ENCODE measurements at places on chromosomes 3 and 15.

DNA sequence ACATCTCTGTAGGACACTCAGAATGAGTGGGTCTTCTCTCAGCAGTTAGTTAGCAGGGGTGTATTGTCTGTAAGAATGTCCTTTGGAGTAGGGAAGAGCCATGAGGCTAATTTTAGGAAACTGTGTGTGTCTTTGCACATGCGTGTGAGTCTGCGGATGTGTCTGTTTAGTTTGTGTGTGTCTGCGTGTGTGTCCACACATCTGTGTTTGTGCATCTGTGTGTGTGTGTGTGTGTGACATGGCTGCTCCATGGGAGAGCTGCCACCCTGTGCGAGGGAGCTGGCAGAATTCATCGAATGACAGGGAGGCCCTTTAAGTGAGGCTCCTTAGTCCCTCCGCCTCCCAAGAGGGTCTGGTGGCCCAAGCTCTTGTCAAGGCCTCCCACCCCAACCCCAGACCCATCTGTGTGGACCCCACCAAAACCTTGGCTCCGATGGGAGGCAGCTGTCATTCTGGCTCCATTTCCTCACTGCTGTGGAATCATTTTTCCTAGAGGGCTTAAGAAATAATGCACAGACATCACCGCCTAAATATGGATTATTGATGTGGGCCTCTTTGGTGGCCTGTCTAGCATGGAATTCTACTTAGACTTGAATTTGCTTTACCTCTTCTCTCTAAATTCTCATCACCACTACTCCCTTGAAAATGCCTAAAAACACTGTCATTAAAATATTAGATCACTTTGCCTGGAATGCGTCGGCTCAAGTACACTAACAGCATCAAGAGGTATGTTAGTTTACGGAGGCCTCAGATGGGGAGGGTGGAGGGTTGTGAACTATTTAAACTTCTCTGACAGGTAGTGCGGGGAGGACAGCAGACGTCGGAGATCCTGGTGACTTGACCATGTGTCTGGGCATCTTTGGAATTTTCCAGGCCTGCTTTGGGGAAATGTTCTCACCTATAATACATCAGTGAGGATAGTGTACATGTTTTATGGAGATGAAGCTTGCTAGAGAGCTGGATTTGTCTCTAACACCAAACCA lies 9.4 kb downstream of the ESYT3 start:
- DNase-seq, result no peak

DNA sequence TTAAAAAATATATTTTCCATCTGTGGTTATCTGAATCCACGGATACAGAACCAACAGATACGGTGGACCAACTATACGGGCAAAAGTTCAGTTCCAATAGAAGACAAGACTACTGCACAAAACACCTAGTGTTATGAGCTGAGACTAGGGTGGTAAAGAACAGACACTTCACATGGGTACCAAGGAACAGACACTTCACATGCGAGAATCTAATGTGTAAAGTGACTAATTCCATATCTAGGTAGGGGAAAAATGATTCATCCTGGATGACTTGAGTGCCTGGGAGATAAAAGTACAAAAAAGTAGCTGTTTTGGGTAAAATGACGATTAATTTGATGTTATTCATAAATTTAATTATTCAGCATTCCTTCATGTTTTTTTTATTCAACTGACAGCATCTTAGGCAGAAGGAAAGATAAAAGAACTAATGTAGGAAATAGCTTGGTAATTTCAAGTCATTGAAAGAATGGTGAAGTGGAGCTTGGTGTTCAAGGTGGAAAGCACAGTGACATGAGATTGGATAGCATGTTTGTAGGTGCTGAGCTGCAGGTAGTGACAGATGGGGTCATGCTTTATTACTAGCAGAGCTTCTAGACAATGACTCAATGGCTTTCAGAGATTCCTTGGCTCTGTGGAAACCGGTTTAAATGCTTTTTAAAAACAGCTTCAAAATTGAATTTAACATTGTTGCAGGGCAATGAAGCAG lies 5.2 kb downstream of the CD200 start:
- no peak for DNase-seq

- DNase-seq, result peak; percentile 45
These were observed 13.8 kb upstream of the SNRPA1 start for GRCh38 chr15:101308604-101309435.

DNA sequence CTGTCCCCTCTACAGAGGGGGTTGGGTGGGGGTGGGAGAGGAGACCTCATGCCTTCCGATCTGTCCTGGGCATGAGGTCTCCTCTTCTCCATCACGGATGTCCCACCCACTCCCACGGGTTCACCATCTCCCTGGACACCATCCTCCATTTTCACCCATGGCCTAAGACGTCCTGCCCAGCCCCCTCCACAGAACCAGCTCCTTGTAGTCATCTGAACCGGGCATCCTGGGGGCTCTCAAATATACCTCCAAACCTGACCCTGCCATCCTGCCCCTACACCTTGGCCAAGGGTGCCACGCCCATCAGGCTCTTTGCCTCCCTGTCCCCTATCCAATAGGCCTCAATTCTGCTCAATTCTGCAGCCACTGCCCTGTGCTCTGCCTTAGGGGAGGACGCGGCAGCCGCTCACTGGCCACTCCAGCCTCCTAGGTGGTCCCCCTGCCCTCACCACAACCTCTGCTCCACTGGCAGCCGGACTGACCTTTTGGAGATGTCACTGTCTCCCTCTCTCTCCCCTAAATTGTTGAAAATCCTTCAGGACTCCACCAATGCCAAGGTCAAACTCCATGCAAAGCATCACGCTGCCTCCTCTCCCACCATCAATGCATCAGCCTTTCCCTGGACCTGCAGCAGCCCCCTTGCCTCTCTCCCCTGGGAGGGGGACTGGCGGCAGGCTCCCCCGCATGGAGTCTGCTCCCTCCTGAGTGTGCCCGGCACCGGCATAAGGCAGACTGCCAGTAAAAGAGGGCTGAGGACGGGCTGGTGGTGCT lies 9.4 kb upstream of the ANPEP start:
- DNase-seq, result no peak

DNA sequence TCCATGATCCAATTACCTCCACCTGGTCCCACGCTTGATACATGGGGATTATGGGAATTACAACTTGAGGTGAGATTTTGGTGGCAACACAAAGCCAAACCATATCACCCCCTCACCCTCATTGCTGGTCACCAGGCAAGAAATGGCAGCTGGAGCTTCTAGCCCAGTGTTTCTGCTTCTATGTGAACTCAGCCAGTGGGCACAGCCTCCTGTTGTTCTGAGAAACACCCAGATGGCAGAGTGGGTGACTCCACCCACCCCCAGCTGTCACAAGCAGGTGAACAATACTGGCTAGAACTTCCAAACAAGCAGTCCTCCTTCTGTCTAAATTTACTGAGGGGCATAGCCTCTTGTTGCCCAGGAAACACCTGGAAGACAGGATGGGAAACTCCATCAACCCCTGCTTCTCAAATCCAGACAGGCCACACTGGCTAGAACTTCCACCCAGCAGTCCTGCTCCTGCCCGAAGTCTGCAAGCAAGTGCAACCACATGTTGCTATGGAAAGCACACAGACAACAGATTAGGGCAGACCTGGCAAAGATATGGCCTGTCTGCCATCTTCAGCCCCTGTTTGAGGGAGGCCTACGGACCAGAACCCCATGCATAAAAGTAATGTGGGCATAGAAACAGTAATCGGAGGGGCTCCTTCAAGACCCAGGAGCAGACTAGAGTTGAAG lies 114.1 kb downstream of the DTWD1 start:
- DNase-seq, result no peak

GRCh38 chr3:4674216-4674615 lies 181.1 kb downstream of the ITPR1 start:
- DNase-seq, result no peak

DNA sequence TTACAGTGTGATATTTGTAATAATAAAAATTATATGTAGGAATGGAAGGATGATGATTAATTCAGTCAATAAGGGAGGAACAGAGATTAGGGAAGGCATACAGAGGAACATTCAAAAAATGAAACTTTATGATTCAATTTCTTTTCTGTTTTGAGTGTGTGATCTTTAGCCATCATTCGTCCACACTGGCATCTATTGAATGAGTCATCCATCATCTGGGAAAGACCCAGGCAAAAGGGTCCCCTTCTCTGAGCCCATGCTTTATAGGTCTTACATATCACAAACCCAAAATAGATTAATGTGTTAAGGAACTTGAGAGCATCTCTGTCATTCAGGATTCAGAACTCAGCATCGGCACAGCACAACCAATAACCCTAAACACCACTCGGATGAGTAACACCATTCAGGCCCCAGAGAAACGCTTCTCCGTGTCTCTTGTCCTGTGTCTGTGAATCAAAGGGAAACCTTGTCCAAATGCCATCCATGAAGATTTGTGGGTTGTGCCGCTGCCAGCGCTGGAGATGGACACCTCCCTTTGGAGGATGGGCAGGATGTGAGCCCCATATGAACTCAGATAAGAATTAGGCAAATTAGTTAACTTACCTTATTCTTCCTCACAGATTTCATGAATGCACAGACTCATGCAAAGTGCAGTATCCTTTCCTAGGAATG lies 21.7 kb upstream of the TPM1 start:
- DNase-seq, result no peak

DNA sequence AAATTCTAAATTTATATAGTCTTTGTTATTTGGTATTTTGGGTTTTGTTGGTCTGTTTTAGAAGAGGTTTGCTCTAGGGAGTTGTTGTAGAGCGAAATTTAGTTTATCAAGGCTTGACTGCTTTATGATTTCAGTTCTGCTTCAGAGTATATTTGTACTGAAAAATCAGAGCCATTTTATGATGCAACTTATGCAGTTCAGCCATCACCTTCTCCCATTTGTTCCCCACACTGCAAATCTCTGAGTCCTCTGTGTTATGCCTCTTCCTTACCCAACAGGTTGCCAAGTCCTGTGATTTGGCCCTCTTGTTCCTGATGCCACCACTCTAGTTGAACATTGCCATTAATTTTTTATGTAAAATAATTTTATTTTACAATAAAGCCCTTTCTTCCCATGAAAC lies 140.4 kb downstream of the ZNF609 start:
- DNase-seq, result no peak

- no peak for DNase-seq
These were observed 955.0 kb upstream of the ALCAM start for GRCh38 chr3:104411757-104412156.

- no peak for DNase-seq
These were observed 363.9 kb upstream of the SUCLG2 start for GRCh38 chr3:68018275-68018674.

DNA sequence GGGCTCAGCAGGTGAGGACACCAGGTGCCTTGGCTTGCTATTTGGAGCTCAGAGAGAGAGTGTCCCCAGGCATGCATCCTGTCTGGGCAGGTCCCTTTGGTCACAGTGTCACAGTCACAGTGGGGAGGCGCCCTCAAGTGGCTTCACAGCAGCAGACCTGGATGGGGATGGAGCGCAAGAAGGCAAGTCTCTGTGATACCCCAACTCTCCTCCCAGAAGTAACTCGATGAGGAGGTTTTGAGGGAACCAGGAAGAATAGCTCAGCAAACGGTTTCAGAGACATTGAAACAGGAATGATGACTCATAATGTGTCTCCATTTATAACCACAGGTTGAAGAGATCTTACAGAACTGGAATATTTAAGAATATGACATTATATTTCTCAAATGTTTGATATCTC lies 66.5 kb upstream of the SH3GL3 start:
- DNase-seq, result no peak

DNA sequence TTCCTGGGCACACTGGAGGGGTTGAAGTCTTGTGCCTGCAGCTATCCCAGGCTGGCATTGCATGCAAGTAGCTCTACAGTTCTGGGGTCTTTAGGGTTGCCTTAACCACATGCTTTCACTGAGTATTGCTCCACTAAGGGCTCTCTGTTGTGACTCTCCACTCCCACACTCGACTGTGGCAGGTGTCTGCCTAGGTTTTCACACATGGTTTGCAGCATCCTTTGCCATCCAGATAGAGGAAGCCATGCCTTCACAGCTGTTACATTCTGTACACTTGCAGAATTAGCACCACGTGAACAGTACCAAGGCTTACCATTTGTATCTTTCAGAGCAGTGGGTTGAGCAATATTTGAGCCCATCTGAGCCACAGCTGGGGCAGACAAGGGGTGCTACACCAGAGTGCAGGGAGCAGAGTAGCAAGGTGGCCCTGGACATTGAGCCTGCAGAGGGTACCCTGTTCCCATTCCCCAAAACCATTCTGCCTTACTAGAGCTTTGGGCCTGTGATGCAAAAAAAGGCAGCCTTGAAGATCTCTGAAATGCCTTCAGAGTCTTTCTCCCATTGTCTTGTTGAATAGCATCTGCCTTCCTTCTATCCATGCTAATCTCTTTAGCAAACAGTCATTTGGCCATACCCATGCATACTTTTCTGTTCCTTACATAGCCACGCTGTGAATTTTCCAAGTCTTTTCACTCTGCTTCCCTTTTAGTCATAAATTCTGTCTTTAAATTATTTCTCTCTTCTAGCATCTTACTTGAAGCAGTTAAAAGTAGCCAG lies 95.2 kb upstream of the PLCL2 start:
- DNase-seq, result no peak

GRCh38 chr15:35256141-35256540 lies 171.0 kb upstream of the NANOGP8 start:
- no peak for DNase-seq

Measured in NCI-H187 (cell line).